Left ventricle myocardium inferior (tissue), 1 donor: ENCODE measurements at places on chromosomes 3 and 15. TPM values are rescaled to one million over a fixed set of nuclear protein-coding genes. Genes with fewer than 3 reads are reported as not detected.

The TMEM42 gene
- total RNA-seq: 10.8 TPM

The CAND2 gene
- total RNA-seq: 76.2 TPM

The GOLGA8N gene
- 10.9 TPM for total RNA-seq

The PATL2 gene
- total RNA-seq: 3.7 TPM

The HAUS2 gene
- total RNA-seq: 9.9 TPM

The ACAD11 gene
- total RNA-seq: 21.5 TPM

The RASSF1 gene
- total RNA-seq: 11.4 TPM

The NR1D2 gene
- 43.5 TPM for total RNA-seq

The TICRR gene
- 0.08 TPM for total RNA-seq

The SNX22 gene
- 2.0 TPM for total RNA-seq

The HSPBAP1 gene
- 3.8 TPM for total RNA-seq

The TMIE gene
- total RNA-seq: 1.5 TPM

DNA sequence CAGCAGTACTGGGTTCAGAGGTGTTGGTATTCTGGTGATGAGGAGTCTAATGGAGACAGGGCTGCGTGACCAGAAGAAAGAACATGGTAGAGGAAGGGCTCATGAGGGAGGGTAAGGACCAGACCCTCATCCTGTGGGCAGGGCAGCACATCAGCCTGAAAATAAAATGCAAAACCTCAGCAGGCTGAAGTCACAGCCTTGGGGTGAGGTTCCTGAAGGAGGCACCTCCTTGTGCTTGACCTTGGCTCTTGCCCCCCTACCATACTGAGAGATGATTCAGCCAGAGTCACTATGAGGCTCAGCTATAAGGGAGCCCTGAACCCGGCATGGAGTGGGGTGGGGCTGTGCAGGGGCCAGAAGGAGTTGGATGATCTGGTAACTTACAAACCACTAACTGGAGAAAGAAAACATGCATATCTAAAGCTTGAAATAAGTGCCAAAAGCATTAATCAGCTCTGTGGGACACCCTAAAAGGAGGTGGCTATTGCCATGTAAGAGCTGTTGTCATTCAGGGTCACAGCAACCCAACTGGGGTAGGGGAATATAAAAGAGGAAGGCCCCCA, 60.2 kb downstream of the CORO2B start:
- DNase-seq: no peak

- DNase-seq: peak; percentile 64
Observed at GRCh38 chr15:41558400-41559238, at the start of gene TYRO3. Gene TYRO3 (plus strand): TSS chr15:41559212. CDS start chr15:41559258, 46 bp downstream.

GRCh38 chr3:148756311-148756710, 58.6 kb downstream of the AGTR1 start:
- no peak for DNase-seq

GRCh38 chr15:28979208-28979841, 93.6 kb downstream of the APBA2 start:
- no peak for DNase-seq

DNA sequence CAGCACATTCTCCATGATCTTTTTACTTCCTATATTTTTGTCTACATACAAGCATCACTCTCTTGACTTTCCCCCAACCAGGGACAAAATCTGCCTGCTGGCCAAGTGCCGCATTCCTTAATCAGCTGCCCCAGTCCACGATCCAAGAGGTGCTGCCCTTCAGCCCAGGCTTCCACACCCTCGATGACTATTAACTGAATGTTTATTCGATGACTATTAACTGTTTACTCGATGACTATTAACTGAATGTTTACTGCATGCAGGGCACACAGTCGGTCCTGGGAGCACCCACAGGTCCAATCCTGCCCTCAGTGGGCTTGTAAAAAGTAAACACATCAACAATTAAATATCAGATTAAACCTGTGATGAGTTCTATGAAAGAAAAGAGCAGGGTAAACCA, 256.9 kb downstream of the ARRDC4 start:
- no peak for DNase-seq

DNA sequence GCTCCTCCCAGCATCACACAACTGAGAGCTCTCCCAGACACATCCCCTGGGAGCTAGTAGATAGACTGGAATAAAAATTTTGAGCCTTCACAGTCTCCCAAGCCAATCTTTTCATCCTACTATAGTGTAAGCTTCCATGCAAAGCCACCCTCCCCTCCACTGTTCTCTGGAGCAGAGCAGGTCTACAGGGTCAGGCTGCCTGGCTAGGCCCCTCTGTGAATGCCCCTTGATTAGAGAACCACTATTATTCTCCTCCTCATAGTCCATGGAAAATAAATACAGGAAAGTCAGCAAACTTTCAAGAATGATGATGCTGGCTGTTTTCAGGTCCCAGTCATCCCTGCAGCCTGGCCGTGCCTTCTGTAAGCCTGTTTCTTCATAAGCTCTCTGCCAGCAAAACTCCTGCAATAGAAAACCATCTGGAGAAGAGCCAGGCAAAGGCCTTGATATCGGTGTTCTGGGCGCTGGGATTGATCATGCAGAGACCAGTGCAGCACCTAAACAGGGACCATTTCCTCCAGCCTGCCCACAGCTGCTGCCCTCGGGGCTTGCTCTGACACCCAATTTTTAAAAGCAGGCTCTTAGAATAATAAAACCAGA, 51.7 kb downstream of the CRYGS start:
- no peak for DNase-seq

GRCh38 chr3:126399351-126399735, 4.6 kb downstream of the CFAP100 start:
- DNase-seq: no peak

GRCh38 chr15:79015416-79015815, 70.6 kb upstream of the CTSH start:
- no peak for DNase-seq

DNA sequence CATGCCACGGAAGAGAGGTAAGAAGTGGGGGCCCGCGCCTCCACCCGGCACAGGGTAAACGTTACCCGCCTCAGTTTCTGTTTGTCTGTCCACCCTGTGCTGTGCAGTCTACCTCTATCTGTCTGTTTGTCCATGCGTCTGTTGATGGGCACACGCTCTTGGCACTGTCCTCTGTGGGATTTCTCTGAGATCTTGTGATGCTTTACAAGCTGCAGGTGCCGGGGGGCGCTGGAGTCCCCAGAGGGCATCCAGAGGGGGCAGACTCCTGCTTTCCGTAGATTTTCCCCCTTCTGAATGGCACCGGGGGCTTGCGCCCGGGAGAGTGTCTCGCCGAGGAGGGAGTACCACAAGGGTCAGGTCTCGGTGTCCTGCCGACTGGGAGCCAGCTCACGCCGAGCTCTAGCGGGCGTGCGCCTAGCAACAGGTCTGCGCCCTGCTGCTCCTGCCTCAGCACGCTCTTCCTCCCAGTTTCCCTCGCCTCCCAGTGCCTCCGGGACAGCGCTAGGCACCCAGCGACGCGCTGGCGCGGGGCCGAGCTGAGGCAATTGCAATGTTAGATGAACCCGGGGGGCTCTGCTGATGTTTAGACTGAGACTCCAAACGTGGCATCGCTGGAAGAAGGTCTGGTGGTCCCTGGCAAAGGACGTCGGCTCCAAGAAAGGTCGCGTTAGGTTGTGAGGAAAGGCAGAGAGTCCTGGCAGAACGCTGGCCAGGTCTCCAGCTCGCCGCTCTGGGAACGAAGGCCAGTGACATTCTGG, 667 bp downstream of the CEMIP start:
- no peak for DNase-seq

GRCh38 chr3:50132421-50133282, 22.5 kb upstream of the SEMA3F start:
- DNase-seq: no peak

DNA sequence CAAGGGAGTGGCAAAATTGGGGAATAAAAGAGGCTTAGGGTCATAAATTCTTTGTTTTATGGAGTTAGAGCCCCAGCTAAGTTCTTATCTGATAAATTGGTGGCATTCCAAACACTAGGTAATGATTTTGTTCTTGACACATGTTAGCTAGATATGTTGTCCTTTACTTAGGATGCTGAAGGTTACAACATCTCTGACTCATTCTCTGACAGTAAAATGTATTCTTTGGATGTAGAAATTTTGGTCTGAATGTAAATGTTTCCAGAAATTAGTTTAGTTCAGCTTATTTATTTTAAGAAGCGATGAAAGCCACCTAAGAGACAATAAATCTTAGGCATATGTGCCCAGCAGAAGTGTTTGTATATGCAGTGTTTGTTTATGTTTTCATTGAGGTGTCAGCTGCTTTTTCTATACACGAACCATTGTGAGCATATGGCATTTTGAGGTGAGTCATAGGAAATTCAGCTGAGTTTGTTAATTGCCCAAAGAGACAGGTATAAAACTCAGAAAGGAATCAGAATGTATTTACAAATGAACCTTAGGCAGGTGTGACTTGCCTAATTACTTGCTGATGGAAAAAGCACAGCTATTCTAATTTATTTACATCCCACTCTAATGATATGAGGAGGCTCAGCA, 247.7 kb downstream of the AGBL1 start:
- no peak for DNase-seq

DNA sequence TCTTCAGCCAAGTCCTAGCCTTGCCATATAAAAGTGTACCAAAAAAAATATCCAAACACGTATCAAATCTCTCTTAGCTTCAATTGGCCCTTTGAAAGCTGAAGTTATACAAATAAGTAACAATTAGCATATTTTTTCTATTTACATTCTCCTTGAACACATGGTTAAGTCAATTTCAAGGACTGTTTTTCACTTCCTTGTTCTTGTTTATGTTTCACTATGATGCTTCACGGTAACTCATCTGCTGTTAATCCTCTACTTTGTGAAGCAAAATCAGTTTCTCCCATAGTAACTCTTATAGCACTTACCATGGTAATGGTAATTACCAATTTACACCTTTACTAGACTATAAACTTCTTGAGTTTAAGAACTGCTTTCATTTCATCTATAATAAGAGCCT, 10.6 kb upstream of the SPRED1 start:
- DNase-seq: no peak

DNA sequence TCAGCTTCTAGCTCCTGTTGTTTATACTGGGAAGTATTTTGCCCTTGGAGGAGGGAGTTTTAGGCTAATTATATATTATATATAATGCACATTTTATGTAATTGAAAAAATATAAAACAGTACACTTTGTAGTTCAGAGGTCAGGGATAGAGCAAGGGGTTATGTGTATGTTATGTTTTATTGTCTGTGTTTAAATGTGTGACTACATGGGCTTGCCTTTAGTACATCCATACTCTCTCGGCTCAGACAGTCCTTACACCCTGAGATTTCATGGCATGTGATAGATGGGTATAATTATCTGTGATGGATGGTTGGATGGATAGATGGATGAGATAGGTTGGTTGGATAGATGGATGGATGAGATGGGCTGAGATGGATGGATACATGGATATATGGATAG, 17.4 kb upstream of the ST3GAL6 start:
- no peak for DNase-seq

- no peak for DNase-seq
Observed at GRCh38 chr3:17235310-17235709, 350.6 kb downstream of the PLCL2 start.

GRCh38 chr15:59420108-59420507, 17.9 kb upstream of the FAM81A start:
- DNase-seq: no peak

DNA sequence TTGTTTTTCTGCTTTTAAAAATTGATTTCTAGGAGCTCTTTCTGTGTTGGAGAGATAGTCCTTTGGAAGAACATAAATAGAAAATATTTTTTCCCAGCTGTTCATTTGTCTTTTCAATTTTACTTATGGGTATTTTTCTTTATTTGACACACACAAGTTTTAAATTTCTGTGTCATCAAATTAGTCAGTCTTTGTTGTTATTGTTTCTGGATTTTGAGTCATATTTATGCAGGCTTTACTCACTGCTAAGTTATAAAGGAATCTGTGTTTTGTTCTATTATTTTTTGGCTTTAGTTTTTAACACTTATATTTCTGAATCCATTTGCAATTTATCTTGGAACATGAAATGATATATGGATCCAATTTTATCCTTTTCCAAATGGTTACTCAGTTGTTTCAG, 5.9 kb upstream of the GHSR start:
- DNase-seq: no peak

- no peak for DNase-seq
Observed at GRCh38 chr3:159881828-159882309, 106.8 kb upstream of the IL12A start.

- no peak for DNase-seq
Observed at GRCh38 chr3:69914395-69914794, 85.1 kb upstream of the SAMMSON start.

- no peak for DNase-seq
Observed at GRCh38 chr3:187909866-187910265, 164.6 kb upstream of the BCL6 start.

- DNase-seq: no peak
Observed at GRCh38 chr3:50302095-50303012, 1.0 kb downstream of the HYAL1 start.

DNA sequence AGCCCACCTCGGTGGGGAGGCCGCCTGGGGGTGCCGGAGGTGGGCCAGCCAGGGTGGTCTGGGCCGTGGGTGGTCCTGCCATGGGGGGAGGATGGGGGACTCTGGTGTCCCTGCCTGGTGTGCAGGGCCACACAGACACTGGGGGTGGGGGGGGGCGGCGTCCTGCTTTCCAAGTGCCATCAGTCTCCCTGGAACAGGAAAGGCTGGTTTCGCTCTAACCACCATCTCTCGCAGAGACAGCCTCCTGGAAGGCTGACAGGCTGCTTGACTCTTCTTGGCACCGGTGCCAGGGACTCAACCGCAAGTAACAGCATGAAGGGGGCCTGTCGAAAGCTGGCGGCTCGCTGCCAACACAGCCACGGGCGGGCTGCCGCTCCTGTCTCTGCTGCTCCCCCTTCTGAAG, 40.3 kb downstream of the RGMA start:
- no peak for DNase-seq

- DNase-seq: no peak
Observed at GRCh38 chr3:136332776-136333175, 82.6 kb downstream of the PCCB start.

DNA sequence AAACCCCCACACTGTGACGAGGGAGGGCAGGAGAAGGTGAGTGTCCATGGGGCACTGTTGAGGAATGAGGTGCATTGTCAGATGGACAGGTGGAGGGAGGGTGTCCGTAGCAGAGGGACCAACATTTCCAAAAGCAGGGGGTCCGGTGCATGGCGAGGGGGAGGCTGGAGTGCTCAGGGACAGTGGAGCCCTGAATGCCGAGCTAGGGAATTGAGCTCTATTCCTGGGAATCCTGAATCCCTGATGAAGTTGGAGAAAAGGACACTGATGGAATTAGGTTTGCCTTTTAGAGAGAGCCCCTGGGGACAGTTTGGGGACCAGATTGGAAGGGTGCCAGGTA, 7.9 kb upstream of the ANPEP start:
- no peak for DNase-seq

DNA sequence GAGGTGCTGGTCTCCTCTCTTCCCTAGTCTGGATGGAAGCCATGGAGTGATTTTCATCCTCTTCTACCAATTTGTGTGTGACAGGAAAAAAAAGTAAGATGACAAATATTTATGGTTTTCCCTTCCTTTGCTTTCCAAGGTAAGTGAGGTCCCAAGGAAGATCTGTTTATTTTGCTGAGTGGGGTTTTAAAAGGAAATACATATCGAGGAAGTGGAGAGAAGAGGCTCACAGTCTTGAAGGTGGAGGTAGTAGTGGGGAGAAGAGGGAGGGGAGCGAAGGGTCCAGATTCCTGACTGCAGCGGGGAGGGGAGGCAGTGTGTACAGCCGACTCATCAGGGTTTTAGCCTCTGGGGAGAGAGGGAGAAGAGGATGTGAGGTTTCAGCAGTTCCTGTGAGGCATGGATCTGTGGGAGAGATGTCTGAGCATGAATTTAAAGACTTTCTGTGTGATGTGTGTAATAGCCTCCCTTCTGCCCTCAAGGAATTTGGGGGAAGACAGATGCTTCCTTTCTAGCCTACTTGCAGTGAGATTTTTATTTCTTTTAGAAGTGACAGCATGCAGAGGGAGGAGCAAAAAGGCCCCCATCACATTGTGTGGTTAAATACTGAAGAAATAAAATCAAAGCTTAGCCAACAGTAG, 272.4 kb downstream of the THRB start:
- DNase-seq: no peak
